NB4 (cell line): ENCODE measurements at places on chromosomes 3 and 15.

DNA sequence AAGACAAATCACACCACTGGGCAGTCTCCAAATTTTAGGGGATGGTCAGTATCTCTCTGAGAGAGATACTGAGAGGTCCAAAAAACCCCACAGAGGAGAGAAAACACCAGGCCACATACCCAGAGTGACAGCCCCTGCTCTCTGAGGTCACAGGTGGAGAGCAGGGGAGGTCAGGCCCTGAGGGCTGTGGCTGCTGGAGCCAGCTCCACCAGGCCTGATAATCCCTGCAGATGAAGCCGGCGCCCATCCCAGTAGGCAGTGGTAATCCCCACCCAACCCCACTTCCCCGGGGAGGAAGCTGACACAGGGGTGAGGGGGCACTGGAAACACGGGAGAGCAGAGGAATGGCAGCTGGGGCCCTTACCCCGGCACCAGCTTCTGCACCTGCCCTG, 31.2 kb upstream of the SRP14 start:
- no peak for DNase-seq

GRCh38 chr3:94928921-94929320, 866.1 kb downstream of the NSUN3 start:
- DNase-seq: peak; percentile 90

- DNase-seq: no peak
Observed at GRCh38 chr15:65106011-65106590, 8.9 kb downstream of the UBAP1L start.

DNA sequence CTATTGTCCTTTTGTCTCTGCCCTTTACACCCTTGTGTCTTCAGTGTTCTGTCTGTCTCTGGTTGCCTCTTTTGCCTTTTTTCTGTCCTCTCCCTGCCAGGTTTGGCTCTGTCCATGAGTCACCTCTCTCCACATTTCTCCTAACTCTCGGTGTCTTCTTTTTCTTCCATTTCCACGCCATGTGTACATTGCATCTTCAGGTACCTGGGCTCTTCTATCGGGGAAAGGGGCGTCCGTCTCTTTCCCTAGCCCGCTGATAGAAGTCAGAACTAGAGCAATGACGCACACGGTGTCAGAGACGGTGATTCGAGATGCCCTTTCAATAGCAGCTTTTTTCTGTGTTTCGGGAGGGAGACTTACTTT, 641 bp downstream of the OPA1 start:
- DNase-seq: peak; percentile 35

DNA sequence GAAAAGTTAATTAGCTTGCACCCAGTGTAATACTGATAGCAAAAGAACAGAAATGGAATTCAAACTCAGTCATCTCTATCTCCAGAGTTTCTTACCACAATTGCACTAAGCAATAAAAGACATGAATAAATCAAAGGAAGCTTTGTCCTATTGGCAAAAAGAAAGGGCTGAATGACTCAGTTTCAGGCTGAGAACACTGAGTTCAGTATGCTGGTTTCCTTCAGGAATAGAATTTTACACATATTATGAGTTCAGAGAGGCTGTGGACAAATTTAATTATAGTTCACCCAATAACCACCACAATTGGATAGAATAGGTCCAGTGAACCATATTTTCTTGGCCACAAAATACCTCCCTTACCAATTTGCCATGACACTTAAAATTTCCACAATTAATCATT, 249.7 kb downstream of the KCNMB2 start:
- no peak for DNase-seq

GRCh38 chr3:160009525-160009924, 20.9 kb downstream of the IL12A start:
- DNase-seq: no peak

DNA sequence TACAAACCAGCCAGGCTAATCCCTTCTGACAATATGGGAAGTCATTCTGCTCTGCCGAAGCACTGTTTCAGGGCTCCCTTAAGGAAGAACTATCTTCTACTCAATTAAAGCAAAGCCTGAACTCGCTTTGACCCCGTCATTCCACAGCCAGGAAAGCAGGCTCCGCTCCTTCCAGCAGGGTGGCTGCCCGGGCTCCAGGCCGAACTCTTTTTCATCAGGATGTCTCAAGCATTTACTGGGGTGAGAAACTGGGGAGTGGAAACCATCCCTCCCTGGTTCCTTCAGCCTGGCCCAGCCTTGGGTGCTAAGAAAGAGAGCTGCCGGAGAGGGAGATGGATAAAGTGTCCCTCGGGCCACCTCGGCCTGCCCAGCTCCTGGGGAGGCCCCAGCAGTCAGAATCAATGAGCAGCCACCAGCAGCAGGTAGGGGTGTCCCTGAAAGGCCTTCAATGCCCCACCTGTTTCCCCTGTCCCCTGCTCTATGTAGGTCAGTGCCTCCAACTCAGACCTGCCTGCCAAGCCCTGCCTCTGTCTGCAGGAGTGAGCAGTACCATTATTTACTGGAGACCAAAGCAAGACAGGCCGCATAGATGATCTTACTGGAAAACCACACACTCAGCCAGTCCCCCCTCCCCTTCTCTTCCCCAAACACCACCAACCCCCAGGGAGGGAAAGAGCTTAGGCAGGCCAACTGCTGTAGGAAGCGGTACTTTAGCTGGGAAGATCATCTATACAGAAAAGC, 225.6 kb upstream of the TLE3 start:
- DNase-seq: peak; percentile 36

- DNase-seq: no peak
Observed at GRCh38 chr15:32718227-32718820, 520 bp downstream of the GREM1 start.

- DNase-seq: no peak
Observed at GRCh38 chr3:192482809-192483208, 244.5 kb downstream of the FGF12 start.

GRCh38 chr3:27568393-27568792, 84.2 kb upstream of the SLC4A7 start:
- DNase-seq: no peak

DNA sequence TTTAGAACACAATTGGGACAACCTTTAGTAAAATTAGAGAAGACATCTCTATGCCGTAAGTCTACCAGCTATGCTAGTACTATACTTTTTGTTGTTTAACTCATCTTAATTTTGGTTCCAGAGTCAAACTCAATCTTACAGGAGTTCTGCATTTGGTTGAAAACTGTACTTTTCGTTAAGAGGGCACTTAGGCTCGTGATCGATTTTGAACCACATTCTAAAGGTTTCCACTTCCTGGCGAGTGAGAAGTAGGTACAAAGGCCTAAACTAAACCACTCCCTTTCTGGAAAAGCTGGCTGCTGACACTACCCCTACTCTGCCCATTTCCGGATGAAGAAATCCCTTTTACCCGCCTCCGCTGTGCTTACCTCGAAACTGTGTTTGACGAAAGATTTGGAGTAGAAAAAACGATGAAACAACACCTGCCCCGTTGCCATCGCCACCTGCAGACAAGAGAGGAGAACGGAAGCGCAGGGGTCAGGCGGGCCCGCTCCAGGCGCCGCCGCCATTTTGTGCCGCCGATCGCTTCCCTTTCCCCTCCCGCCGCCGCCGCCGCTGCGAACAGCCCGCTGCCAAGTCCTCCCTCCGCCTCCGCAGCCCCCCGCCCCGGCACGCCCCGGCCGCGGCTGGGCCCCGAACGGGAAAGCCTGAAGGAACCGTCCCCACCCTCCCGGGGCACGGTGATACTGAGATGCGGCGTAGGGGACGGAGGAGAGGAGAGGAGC, 748 bp downstream of the CCNL1 start:
- DNase-seq: peak; percentile 78

GRCh38 chr15:67253549-67254237, 768 bp downstream of the AAGAB start:
- DNase-seq: no peak

GRCh38 chr3:196274585-196274984, 12.9 kb downstream of the PCYT1A start:
- DNase-seq: no peak
